ENCODE measurements at places on chromosomes 12 and 14. TPM values are rescaled to one million over a fixed set of nuclear protein-coding genes. Genes with fewer than 3 reads are reported as not detected.

DNA sequence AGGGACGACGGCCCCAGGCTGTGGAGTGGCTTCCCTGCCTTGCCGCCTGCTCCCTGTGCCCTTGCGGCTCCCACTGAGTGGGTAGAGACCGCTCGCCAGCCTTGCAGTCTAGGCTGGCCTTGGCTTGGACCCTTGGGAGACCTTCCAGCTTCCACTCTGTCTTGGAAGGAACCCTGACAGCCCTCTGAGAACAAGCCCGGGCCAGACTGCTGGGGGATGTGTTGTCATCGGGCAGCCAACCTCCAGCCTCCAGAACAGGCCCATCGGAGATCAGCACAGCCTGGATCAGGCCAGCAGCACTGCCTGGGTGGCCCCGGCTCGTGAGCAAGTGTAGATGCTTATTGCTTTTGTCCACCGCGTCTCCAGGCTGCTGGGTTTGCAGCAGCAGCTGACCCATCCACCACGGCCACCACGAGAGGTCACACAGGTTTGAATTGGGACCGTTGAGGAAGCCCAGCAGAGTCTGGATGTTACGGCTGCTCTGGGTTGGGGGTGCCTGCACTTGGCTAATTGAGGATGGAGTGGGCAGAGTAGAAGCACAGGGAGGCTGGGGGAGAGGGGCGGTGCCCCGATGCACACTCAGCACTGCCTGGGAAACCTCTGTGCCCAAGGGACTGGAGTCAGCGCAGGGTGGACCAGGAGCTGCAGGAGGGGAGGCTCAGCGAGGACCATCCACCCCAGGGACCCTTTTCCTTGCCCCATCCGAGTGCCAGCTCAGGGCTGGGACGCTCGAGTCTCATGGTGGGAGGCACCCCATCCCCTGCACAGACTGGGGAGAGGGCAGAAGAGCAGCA is 55.5 kb downstream of the NOC4L start:
- H3K4me1 ChIP-seq = no peaks in the 10 kb centered on the region
- H3K4me3 ChIP-seq = no peak overlapping the region
- no peak for DNase-seq
- peaks cover 32% of the 10 kb centered on the region for H3K27me3 ChIP-seq

DNA sequence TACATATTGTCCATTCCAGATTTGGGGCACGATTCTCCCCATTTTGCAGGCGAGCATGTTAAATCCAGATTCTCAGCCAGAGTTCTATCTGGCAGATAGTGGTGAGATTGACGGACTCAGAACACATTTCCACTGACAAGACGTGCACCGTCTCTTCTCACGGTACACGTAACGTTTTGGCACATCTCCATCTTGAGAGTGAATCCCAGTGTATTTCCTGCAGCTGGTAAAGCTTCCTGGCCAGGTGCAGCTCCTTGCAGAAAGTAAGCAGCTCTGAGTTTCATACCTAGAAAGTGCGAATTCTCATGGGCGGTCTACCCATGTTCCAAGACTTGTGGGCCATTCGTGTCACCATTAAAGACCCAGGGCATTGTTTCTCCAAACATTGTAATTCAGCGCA is 102.6 kb downstream of the TSPAN9 start:
- H3K36me3 ChIP-seq = peaks cover 1% of the 10 kb centered on the region
- no peak overlapping the region for H3K27ac ChIP-seq
- H3K4me1 ChIP-seq = peaks cover 8% of the 10 kb centered on the region
- no peaks in the 10 kb centered on the region for H3K27me3 ChIP-seq

- H3K27me3 ChIP-seq = no peaks in the 10 kb centered on the region
- H3K36me3 ChIP-seq = peaks cover 1% of the 10 kb centered on the region
- H3K4me1 ChIP-seq = no peaks in the 10 kb centered on the region
- no peak overlapping the region for H3K4me3 ChIP-seq
- DNase-seq = no peak
These were observed 68.3 kb downstream of the ALG10B start for GRCh38 chr12:38384816-38385378.

GRCh38 chr14:96079066-96079465 is 39.9 kb downstream of the C14orf132 start:
- peaks cover 9% of the 10 kb centered on the region for H3K4me1 ChIP-seq
- H3K27me3 ChIP-seq = no peaks in the 10 kb centered on the region
- no peak for DNase-seq

DNA sequence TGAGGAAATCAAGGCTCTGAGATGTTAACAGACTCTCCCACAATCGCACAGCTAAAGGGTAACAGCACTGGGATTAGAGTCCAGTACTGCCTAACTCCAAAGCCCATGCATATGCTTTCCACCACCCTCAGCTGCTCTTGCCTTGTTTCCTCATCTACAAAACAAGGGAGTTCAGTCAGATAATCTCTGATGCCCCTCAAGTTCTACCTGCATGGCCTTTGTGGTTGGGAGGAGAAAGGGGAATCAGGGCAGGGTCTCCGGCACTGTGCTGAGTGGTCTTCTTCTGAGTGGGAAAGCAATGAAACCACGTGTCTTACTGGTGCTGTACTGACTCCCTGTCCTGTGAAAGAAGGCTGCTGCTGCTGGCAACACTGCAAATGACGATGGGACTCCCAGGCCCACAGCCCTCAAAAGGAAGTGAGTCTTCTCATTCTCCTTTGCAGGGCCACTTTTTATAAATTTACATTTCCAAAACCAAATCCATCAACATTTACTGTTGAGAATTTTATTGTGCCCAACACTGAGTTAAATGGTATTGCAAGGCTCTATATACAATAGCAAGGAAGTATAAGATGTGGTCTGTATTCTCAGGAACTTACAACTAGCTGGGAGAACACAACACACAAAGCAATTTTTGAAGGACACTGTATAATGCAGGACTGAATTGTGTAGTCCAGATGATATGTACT is 19.7 kb upstream of the DUSP16 start:
- H3K27ac ChIP-seq = no peak overlapping the region
- no peaks in the 10 kb centered on the region for H3K27me3 ChIP-seq
- no peaks in the 10 kb centered on the region for H3K36me3 ChIP-seq
- no peak overlapping the region for H3K4me3 ChIP-seq
- DNase-seq = no peak

- no peaks in the 10 kb centered on the region for H3K36me3 ChIP-seq
- no peak overlapping the region for H3K4me3 ChIP-seq
- no peak for DNase-seq
- no peaks in the 10 kb centered on the region for H3K4me1 ChIP-seq
- no peaks in the 10 kb centered on the region for H3K27me3 ChIP-seq
- no peak overlapping the region for H3K27ac ChIP-seq
These were observed 351.1 kb upstream of the FLRT2 start for GRCh38 chr14:85178864-85179263.

- no peak for DNase-seq
- no peak overlapping the region for H3K27ac ChIP-seq
- no peaks in the 10 kb centered on the region for H3K27me3 ChIP-seq
- H3K4me1 ChIP-seq = peaks cover 10% of the 10 kb centered on the region
These were observed 270.3 kb downstream of the CCDC91 start for GRCh38 chr12:28460420-28461130.

GRCh38 chr12:93322784-93323183 is 54.9 kb upstream of the NUDT4 start:
- no peak for DNase-seq
- no peak overlapping the region for H3K4me3 ChIP-seq
- no peaks in the 10 kb centered on the region for H3K27me3 ChIP-seq
- H3K36me3 ChIP-seq = no peaks in the 10 kb centered on the region
- no peak overlapping the region for H3K27ac ChIP-seq

- no peaks in the 10 kb centered on the region for H3K4me1 ChIP-seq
- H3K36me3 ChIP-seq = peaks cover 23% of the 10 kb centered on the region
- no peak for DNase-seq
- no peaks in the 10 kb centered on the region for H3K27me3 ChIP-seq
- no peak overlapping the region for H3K27ac ChIP-seq
These were observed 2.3 kb upstream of the GPX2 start for GRCh38 chr14:64944861-64945260.

DNA sequence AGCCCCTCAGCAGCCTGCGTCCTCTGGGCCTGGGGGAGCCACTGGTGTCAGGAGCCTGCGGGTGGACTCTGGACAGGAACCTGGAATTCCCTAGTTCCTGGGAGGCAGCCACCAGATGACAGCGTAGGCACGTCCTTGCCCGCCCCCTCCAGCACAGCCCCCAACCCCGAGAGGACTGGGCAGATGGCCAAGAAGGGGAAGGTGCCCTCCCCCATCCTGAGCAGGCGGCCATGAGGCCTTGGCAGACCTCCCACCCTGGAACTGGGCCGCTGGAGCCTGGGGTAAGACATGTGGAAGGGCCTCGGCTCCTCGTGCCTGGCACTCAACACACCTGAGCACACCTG is 60.4 kb upstream of the FBRSL1 start:
- H3K4me3 ChIP-seq = no peak overlapping the region
- peaks cover 3% of the 10 kb centered on the region for H3K36me3 ChIP-seq
- peaks cover 20% of the 10 kb centered on the region for H3K27me3 ChIP-seq
- H3K27ac ChIP-seq = no peak overlapping the region
- DNase-seq = no peak

DNA sequence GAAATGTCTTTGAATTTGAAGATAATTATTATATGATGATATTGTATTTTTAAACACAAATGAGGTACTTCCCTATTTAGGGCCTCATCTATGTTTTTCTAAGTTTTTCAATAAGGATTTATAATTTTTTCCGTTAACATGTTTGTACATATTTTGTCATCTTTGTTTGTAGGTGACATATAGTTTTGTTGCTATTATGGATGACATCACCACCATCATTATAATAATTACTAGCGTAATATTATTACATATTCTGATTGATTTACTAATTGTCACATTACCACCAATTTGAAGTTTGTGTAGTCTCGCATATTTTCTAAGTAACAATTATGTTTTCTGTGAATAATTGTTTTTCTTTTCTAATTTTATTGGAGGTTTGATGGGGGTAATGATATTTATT is 147.2 kb upstream of the DAAM1 start:
- H3K4me1 ChIP-seq = peaks cover 8% of the 10 kb centered on the region
- no peaks in the 10 kb centered on the region for H3K36me3 ChIP-seq
- DNase-seq = no peak
- H3K4me3 ChIP-seq = no peak overlapping the region
- no peak overlapping the region for H3K27ac ChIP-seq
- no peaks in the 10 kb centered on the region for H3K27me3 ChIP-seq

DNA sequence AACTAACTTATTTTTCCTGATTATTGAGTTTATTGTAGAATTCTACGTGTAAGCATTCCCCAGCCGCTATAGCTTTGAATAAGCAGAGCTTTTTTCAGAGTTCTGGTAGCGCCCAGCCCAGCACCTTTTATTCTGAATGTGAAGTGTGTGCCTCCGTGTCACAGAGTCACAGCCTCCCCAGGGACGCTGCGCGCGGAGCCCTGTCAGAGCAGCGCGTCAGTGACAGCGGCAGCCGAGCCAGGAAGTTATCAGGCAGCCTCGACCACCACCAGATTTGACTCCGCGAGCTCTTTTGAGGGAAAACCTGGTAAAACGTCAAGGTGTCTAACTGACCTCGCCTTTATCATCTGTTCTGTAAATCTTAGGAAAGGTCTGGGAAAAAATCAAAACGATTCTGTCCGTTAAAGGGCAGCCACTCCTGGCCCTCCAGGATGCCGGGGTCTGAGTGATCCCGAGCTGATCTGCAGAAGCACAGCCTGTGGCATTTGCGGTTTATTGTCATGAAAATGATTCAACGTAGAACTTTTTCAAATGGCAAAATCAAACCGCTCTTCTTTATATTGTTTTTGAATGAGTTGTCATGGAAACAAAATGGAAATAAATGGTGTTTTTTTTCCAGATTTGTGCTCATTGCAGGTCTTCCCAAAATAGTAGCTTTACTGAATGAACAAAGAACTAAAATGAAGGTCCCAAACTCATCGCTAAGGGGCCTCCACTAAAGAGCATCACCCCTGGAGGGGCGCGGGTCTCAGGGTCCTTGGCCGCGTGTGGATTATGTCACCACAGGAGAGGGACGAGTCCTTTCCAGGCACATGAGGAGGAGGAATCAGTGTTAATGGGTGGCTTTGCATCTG is 43.1 kb upstream of the MMP17 start:
- DNase-seq = no peak
- H3K27ac ChIP-seq = peak overlapping the region; percentile 98
- peaks cover 18% of the 10 kb centered on the region for H3K36me3 ChIP-seq
- no peaks in the 10 kb centered on the region for H3K27me3 ChIP-seq
- H3K4me1 ChIP-seq = peaks cover 36% of the 10 kb centered on the region

- peaks cover 41% of the 10 kb centered on the region for H3K4me1 ChIP-seq
- H3K36me3 ChIP-seq = peaks cover 19% of the 10 kb centered on the region
- DNase-seq = no peak
- H3K27me3 ChIP-seq = no peaks in the 10 kb centered on the region
These were observed 7.0 kb upstream of the TNS2 start for GRCh38 chr12:53042607-53043454.

TAS2R19 gene
- 1.9 TPM for total RNA-seq

FAIM2 gene
- 1.3 TPM for total RNA-seq

FSCB gene
- total RNA-seq = not detected

STYK1 gene
- 0.31 TPM for total RNA-seq

ITGA5 gene
- total RNA-seq = 121 TPM

HOXC4 gene
- not detected for total RNA-seq
